ENCODE measurements at places on chromosomes 2 and 18.

- DNase-seq, result no peak
Observed at GRCh38 chr2:232502511-232502910, 14.9 kb upstream of the ECEL1 start.

GRCh38 chr2:158923180-158923594, 45.3 kb upstream of the TANC1 start:
- no peak for DNase-seq

- no peak for DNase-seq
Observed at GRCh38 chr2:115910270-115910669, 1467.8 kb downstream of the DPP10 start.

DNA sequence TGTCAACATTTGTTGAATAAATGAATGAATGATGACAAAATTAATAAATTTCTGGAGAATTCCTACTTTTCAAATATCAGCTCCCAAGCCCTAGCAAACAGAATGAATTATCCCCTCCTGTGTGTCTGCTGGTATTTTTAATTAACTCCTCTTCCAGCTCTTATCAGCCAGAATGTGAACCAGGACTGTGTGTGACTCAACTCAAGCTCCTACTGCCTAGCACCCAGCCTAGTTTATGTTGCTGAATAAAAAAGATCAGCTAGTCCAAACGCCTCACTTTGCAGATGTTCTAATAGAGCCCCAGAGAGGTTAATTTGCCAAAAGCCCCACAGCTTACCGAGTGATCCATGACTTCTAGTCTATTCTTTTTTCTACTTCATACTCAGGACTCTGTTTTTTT, 50.3 kb downstream of the RABL2A start:
- DNase-seq, result no peak

DNA sequence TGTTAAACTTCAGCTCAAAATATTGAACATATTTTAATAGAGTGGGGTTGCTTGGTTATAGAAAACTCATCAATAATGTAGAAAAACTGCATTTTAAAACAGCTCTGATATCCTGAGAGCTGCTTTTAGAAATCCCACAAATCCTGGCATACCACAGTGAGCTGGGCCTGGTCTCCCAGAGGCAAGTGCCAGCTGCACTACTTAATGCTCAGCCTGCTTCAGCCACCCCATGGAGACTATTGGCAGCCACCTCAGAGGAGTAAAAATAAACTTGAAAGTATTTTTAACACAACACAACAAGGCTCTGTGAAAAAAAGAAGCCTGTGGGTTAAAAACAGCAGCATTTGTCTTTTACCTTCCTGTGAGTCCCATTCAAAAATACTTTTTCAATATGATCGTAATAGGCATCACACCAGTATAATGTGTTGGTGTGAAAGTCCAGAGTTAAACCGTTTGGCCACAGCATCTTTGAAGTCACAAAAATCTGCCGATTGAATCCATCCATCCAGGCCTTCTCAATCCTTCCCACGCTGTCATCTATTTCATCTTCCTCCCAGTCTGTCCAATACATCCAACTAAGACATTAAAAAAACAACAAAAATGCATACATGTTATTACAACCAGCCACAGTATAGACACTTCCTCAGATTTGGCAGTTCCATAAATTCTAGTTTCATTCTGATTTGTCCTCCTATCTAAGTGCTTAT, 1115.3 kb downstream of the LRP1B start:
- DNase-seq, result no peak

DNA sequence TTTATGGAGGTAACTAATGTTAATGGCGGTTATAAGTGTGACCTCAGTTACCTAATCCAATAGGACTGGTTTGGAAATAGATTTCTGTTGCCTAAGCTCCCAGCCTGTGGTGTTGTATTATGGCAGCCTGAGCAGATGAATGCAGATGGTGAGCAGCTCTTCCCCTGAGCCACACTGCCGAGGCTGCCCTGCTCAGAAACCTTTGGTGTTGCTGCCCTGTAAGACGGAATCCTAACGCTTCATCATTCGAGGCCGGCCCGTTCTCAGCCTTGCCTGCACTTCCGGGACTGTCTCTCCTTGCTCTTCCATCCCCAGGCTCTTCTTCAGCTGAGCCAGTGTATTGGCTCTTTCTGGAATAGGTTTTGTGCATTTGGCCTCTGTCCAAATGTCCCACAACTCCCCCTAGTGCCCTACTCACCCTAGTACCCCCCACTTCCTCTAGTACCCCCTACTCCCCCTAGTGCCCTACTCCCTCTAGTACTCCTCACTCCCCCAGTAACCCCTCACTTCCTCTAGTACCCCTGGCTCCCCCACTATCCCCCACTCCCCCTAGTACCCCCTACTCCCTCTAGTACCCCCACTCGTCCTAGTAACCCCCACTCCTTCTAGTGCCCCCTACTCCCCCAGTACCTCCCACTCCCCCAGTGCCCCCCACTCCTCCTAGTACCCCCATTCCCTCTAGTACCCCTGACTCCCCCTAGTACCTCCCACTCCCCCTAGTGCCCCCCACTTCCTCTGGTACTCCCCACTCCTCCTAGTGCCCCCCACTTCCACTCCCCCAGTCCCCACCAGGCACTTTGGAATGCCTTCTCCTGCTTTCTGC, 106.0 kb upstream of the TAF1B start:
- DNase-seq, result no peak

DNA sequence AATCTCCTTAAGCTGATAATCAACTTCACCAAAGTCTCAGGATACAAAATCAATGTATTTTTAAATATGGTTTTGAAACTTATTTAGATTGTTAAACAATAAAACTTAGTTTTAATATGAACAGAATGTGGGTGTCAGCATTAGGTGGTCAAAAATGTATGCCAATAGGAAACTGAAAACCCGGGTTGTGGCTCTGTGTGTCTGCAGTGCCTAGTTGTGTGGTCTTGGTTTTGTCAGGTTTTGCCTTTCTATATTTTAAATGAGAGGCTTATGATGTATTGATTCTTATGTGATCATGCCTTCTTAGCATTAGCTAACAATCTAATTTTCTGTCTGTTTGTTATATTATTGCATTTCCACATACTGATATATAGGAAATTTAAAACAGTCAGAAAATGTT, 227.8 kb downstream of the ZNF407 start:
- DNase-seq, result no peak

GRCh38 chr2:112154246-112155117, 16.3 kb downstream of the FBLN7 start:
- peak; percentile 30 for DNase-seq

- DNase-seq, result no peak
Observed at GRCh38 chr18:22914633-22915032, 18.5 kb upstream of the RBBP8 start.

- no peak for DNase-seq
Observed at GRCh38 chr18:36535202-36535935, 237.9 kb downstream of the FHOD3 start.

DNA sequence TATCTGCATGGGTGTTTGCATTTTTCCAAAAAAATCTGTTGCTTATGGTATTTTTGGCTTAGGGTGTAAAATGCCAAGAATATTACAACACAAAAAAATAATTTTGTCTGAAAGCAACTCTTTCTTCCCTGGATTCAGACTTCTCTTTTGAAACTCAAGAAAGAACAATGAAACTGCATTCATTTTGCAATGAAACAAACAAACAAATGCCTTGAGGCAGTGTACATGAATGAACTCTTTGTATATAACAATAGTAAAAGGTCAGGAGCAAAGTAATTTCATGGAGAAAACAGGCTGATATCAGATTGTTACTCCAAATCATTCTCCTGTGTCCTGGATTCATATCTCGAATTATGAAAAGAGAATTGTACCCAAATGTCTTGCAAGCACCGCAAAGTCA, 301.6 kb upstream of the CDH20 start:
- DNase-seq, result no peak

- no peak for DNase-seq
Observed at GRCh38 chr2:74317701-74318100, 25.5 kb downstream of the SLC4A5 start.

DNA sequence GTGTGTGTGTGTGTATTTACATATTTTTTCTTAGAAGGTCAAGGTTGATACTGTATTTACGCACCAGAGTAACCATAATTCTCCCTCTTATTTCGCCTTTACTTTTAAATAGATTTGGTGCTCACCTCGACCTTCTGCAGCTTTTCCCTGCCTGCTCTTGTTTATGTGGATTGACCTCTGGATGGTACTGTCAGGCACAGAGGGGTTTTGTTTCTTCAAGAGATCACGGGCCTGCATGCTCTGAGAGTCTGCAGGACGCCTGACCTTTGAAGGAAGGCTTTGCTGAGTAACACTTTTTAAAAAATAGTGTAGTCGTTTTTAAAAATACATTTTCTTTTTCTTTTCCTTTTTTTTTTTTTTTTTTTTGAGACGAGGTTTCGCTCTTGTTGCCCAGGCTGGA, 18.1 kb upstream of the EFHD1 start:
- DNase-seq, result no peak

DNA sequence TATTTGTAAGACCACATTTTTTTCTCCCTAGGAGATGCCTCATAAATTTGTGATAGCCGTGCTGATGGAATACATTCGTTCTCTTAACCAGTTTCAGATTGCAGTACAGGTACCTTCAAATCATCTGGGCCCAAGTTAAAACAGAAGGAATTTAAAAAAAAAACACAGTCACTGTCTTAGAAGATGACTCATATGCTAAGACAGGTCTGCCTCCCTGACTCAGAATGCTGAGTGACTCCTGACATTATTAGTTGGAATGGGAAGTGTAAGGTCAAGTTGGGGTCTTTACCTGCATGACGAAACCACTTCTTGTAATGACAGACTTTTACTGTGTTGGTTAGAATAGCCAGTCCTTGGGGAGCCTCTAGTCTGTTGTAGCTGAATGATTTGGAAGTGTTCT, 26.3 kb downstream of the RMC1 start:
- DNase-seq, result no peak

- no peak for DNase-seq
Observed at GRCh38 chr18:58064406-58064998, 20.5 kb downstream of the NEDD4L start.

DNA sequence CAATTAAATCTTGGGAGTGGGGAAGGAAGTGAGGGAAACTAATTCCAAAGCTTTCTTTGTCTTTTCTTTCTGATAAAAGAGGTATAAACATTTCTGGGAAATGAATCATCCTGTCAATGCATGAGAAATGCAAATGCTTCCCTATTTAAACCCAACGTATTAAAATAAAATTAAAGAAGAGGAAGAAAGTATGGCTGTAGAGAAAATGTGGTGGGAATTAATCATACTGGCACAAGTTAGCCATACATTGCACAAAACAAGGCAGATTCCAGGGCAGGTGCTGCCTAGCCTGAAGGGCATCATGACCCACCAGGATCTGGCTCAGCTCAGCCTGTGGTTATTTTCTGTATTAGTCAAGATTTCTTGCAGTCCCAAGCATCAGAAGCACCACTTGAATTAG, 338.0 kb downstream of the NYAP2 start:
- DNase-seq, result no peak

- DNase-seq, result no peak
Observed at GRCh38 chr2:19899985-19900930, 1.5 kb downstream of the TTC32 start.

DNA sequence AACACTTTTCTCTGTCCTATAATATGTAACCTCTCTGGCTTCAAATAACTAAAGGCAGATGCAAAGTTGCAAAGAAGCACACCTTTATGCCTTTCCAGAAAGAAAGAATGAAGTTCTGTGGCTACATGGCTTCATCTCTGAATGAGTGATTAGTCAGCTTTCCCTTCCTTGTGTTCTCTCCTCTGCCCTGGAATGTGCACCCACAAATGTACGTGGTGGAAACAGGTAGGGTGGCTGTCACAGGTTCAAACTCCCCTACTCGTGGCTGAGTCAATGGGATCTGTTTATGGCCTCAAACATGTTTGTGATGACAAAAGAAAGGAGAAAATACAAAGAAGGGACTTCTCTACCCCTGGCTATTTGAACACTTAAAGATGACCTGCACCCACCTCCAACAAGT, 55.5 kb upstream of the ACVR2A start:
- no peak for DNase-seq

DNA sequence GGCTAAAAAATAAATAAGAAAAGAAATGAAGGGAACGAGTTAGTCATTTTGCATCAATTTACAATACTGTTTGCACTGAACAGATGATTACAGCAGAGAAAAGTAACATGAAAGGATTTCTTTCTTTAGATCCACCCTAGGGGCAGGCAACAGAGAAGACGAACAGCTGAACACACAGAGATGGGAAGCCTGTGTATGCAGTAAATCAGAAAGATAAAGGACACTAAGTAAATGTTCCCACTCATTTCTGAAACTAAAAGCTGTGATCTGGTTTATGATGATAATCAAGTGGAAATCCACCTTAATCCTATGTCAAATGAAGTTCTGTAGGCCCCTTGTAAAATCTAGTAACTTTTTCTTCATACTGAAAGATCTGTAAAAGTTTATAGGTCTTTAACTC, 54.2 kb downstream of the AKAIN1 start:
- no peak for DNase-seq

DNA sequence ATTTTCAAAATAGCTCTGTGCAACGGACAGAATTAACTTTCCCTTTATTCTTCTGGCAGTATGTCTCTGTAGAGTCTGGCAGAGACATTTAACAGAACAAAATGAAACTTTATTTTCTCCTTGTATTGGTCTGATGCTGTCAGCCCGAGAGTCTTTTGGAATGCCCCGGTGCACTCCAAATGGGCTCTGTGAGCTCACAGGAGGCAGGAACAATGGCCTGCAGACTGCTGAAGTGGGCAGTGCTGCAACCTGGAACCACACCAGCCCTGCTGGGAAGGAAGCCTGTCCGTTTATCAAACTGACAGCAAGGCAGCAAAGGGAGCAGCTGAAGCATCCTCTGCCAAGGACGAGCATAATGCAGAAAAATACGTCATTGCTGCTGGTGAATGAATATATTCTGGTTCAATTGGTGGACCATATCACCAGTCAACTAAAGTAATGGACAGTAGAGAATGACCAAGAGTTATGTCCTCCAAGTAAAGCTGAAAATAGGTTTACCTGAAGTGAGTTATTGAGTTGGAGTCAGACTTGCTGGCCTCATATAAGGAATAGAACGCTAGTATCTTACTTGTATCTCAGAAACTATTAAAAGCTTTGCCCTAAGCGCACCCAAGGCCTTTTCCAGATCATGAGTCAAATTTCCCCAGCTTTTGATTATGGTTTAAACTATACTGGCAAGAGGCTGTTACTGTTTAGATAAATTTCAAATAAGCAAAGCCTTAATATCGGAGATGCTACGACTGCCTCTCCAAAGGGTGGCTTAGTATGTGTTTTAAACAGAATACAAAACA, 207.6 kb upstream of the TANK start:
- DNase-seq, result peak; percentile 70

- DNase-seq, result peak; percentile 57
Observed at GRCh38 chr18:46756559-46757201, at the start of gene ST8SIA5. Gene ST8SIA5 (minus strand): TSS chr18:46757053. CDS start chr18:46756508, 545 bp downstream.

DNA sequence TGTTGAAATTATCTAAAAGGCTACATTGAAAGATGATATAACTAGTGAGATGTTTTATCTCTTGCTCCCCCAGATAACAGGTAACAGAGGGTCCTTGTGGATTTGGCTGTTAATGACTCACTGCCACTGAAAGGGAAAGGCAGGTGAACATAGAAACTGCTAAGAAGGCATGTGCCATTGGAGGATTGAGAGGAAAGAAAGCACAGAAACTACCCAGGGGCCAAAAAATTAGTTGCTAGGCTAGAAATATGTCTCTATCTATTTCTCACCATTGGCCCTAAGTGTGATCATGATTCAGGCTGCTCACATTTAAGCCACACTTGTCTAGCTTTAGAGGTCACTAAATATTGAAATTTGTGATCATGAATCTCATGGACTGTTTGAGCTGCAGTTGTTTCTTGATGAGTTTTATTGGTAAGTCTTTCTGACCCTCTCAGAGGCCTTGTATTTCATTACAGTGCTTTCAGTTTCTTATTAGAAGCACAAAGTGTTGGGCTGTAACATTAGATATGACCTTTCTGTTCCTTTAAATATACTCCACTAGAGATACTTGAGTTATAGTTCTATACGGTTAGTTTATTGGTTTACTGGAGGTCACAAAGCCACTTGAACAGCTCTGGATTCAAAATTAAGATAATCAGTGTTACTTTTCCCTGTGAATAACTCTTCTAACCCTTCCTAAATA, 26.2 kb downstream of the NAB1 start:
- no peak for DNase-seq
